ENCODE measurements at places on chromosomes 4 and X.

DNA sequence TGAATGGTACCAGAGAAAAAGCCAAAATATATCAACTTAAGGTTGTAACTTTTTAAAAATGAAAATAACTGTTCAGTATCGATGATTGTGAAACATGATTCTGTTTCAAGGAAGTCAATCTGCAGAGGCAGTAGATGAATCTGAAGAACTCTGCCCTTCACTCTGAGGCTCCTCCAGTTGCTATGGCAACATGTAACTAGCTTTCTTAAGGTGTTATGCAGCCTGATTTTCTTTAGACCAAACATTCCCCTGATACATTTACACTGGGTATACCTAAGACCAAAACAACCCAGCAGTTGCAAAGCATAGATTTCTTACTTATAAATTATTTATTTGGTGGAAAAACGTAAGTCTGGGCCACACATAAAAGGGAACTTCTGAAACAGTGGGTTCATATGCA lies 133.6 kb upstream of the RASGEF1B start:
- DNase-seq = no peak

DNA sequence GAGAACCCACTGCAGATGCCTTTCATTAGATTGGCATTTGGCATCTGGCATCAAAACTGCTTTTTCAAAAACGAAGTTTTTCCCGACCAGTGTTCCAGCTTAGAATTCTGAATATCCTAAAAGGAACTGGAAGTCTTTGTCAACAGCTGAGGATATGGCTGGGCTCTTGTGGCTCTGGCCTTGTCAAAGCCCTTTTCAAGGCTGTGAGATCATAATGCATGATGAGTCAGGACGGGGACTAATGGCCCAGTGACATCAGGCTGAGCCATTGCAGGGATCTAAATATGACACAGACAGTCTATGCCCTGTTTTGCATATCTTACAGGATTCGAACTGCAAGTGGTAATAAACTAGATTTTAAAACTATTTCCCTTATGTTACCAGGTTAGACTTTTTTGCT lies 306.4 kb downstream of the PTTG2 start:
- peak; percentile 80 for DNase-seq

GRCh38 chr4:15936495-15936894 lies 2.0 kb downstream of the FGFBP1 start:
- no peak for DNase-seq

GRCh38 chr4:78024085-78024484 lies 33.0 kb upstream of the FRAS1 start:
- DNase-seq = no peak

DNA sequence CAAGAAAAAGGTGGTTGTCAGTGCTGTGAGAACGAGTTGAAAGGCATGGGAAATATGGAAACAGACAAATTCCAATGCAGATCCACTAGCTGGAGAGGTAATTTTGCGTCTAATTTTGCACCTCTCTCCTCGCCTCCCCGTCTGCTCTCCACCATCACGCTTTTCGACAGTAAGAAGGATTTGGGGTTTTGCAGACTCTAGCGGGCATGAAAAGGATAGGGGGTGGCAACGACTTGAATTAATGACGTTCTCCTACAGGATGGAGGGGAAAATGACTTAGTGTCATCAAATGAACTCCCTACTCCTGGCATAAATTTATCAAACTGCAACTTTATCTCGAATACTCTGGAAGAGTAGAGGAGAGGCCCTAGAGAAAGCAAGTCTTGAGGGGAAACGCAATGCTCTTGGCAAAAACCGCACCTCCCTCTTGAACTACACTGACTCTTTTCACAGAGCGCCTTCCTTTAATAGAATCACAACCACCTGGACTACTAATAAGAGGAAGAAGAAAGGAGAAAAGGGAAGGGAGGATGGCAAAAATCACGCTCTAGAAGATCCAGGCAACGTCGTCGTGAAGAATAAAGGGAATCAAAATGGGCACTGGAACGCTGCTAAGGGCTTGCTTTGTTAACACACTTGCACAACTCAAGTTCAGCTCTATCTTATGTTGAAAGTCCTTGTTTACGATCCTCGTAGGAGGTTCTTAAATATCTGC lies 871 bp upstream of the SLITRK2 start:
- DNase-seq = no peak

GRCh38 chrX:41737065-41737464 lies 13.1 kb downstream of the GPR82 start:
- no peak for DNase-seq

GRCh38 chr4:24763631-24764297 lies 31.6 kb upstream of the SOD3 start:
- no peak for DNase-seq

DNA sequence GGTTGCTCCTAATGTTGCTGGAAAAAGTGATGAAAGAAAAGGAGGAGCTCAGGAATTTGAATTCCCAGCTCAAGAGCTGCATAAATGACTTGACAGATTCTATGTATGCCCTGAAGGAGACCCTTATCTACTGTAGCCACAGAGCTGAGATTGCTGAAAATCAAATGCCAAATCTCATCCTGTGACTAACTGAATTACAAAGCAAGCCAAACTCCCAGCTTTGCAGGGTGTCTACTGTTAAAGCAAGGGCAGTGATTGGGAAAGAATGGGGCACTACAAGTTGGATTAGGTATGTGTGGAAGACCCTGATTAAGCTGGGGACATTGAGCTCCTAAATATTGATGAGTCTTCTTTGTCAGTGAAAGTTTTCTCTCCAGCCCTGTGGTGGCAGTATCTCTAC lies 20.8 kb upstream of the SMIM9 start:
- no peak for DNase-seq

- no peak for DNase-seq
Measured at GRCh38 chr4:119162174-119162573, 26.5 kb downstream of the MYOZ2 start.

- DNase-seq = no peak
Measured at GRCh38 chr4:7001271-7001670, 41.9 kb upstream of the TADA2B start.

GRCh38 chrX:137547291-137547690 lies 18.6 kb upstream of the ZIC3 start:
- no peak for DNase-seq

DNA sequence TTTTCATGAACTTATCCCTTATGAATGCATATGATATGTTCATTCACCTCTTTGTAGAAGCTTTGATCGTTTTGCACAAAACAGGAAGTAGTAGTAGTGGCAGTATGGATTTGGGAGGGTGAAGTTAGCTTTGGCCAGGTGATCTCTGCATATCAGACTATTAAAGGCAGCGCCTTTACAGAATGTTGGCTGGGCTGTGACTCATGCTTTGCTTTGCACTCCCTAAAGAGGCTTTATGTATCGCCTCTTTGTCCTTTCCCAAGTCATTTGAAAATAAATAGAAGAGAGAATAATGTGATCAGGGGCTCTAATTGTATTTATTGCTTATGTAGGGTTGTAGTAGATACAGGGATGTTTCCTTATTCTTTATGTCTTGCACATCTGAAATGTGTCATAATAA lies 50.4 kb downstream of the SHROOM3 start:
- DNase-seq = no peak

- no peak for DNase-seq
Measured at GRCh38 chr4:88009871-88010270, 2.4 kb downstream of the PKD2 start.

DNA sequence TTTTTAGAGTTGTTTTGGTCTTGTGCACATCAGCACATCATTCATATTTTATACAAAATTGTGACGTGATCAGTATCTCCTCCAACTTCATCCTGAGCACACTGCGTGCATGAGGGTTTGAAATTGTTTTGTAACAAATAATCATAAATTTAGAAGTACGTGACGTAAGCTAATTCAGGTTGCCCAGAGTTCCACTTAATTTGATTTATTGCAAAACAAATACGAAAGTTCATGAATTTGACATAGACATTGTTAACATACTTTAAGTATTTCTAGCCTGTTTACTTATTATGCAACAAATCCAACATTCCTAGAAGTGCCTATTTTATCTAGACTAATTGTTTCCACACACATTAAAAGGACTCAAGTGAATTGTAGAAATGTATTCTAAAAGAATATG lies 48.3 kb downstream of the MAP7D3 start:
- DNase-seq = no peak

DNA sequence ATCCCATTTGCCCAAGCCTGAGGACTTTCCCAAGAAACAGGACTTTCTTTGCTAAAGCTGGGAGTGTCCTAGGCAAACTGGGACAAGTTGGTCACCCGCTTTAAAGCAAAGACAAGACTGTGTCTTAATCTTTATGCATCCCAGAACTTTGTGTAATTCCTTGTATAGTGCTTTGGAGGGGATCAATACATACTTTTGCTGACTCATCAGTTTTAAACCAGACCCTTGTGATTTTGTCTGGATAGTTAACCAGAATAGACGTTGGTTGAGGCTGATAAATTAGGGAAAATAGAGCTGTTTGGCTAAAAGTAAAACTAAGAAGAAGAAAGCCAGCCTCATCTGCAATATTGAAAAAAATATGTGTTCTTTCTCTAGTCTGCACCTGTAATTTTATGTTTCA lies 82.8 kb downstream of the IL1RAPL1 start:
- DNase-seq = no peak

DNA sequence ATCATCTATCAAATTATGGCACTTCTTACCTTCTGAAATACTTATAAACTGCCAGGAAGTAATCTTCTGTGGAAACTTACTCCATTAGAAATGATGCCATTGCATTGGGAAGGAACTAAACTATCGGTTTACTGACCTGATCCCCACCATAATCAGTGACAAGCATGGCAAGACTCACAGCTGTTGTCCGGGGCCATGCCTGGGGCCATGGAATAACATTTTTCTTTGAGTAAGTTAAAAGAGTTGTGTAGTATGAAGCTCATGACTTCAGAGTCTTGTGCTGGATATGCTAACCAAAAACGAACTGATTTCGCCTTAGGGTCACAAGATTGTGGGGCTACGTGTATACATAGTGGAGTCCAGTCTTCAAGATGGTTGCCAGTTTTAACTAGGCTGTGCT lies 15.4 kb downstream of the MTHFD2L start:
- DNase-seq = no peak

GRCh38 chr4:132071815-132072214 lies 1077.3 kb upstream of the PCDH10 start:
- no peak for DNase-seq
